ENCODE measurements at places on chromosomes 12 and 14.

- no peak for DNase-seq
These were observed 399.9 kb downstream of the FOXG1 start for GRCh38 chr14:29166507-29166906.

DNA sequence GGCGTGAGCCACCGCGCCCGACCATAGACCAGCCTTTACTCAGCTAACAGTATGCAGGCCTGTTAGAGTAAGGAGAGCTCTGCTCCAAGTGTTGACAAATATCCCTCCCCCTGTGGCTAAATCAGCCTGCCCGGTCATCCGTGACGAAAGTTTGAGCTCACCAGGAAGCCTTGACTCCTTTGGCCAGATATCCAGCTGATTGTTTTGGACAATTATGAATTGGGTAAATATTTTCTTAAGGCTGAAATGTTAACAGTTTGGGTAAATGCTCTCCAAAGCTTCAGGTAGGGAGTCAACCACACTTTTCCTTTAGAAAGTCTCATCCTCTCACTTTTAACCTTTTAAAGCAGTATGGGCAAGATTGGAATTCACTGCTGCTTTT, 157.9 kb downstream of the PAWR start:
- DNase-seq: no peak

- no peak for DNase-seq
These were observed 330.3 kb upstream of the SYT1 start for GRCh38 chr12:78534311-78534710.

- no peak for DNase-seq
These were observed 120.0 kb downstream of the PDE6H start for GRCh38 chr12:15092826-15093225.

DNA sequence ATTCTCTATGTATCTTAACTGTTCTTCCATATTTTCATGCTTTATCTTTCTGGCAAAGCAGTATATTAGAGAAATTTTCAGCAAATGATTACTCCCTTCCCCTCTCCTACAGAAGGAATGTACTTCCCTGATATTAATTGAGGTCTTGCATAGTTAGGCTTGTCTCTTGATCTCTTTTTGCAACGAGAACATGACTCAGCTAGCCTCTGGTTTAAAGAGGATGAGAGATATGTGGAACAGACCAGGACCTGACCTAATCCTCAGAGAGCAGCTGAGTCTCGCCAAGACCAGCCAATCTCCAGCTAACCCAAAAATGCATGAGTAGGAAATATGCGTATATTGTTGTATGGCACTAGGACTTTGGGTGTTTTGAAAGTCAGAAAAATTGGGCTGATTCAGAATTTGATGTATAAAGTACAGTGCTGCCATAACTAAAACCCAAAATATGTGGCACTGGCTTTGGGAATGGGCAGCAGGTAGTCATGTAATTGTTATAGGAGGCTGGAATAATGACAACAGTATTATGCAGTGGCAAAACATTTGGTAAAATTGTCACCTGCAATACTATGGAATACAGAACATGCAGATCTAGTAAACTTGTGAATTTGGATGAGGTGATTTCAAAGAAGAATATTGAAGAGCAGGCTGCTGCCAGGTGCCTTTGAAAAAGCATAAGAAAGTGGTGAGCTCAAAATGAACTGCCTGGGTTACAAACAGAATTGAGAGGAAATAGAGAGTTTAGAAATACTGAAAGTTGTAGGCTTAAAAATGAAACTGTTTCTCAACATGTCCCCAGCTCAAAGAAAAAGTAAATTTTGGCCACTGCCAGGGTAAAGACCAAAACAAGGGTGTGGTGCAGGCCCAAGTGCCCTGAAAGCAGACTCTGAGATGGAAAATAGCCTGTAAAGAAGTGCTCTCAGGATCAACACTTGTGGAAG, 9.3 kb upstream of the USP15 start:
- no peak for DNase-seq

DNA sequence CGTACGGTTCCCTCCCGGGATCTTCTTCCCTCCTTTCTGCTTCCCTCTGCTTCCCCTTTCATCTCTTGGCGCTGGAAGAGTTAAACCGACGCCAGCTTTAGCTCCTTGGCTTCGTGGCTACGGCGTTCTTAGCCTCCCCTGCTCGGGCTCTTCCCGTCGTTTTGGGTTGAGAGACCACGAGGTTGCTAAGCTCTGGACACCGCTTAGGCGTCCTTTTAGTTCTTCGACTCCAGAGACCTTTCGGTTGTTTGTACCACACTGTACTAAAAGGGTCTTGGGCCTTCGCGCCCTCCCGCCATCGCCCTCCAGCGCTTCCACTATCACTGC, 545 bp downstream of the CPSF2 start:
- DNase-seq: no peak

DNA sequence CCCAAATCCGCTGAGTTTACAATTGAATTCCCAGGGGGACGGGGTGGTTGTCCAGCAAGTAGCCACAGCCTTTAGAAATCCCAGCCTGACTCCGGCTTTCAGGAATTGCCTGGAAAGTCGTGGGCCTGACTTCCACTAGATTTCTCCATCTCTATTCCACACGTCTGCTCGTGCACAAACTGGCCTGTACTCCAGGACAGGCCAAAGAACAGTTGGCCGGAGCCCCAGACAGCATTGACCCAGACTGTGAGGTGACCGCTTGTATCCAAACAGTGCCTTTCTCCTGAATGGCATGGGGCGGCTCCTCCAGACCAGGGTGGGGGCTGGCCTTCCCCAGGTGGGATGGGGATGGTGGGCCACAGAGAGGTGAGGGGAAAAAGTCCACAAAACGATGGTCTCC, 62.2 kb downstream of the KDM2B start:
- DNase-seq: no peak

DNA sequence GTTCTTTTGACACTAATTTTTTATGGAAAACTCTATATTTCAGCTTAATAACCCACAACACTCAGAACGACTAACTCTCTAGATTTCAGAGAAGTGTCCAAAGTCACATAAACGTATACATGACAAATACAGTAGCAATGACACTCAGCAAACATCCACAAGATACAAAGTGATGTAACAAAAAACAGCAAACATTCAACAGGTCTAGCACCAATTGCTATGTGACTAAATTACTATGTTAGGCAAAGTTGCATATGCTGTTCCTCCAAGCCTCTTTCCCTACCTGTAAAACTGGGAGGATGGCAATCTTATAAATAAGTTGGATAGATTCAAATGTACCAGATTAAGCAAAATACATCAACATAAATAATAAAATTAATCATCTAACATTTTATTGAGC, 1.7 kb downstream of the RECQL start:
- no peak for DNase-seq

DNA sequence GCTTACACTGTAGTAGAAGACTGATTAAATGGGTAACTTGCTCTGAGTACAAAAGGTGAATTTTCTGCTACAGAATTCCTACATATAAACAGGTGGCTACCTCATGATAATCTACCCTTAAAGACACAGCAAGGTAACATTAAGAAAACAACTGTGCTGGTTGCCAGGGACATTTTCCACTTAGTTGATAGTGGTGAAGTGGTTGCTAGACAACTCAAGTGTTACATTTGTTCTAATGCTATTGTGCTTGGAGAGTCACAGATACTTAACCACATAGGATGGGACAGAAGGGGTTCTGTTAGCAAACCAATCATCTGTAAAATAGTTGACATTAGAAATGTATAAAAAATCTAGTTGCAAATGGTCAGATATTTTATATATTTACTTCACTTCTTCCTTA, 870.3 kb upstream of the SEL1L start:
- DNase-seq: no peak

GRCh38 chr12:67698672-67699581, 50.4 kb downstream of the DYRK2 start:
- DNase-seq: no peak

GRCh38 chr12:122031342-122032216, 9.9 kb downstream of the BCL7A start:
- peak; percentile 41 for DNase-seq

DNA sequence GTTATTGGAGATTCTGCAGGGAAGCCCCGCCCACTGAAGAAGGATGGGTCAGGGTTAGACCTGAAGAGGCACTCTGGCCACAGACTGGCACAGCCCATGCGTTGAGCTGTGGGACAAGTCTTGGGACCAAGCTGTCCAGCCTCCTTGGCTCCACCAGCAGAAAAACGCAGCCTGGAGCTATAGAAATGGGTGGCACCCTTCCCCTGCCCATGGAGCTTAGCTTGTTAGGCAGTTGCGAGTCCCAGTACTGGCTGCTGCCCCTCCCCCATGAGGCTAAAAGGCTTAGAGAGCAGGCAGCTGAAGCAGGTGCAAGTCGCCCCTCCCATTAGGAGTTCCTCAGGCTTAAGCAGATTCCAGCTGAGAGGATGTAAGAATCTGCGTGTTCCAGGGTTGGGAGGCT, 1124.0 kb upstream of the TMEM132C start:
- no peak for DNase-seq

- DNase-seq: no peak
These were observed 44.4 kb downstream of the PRKCH start for GRCh38 chr14:61365667-61366212.

DNA sequence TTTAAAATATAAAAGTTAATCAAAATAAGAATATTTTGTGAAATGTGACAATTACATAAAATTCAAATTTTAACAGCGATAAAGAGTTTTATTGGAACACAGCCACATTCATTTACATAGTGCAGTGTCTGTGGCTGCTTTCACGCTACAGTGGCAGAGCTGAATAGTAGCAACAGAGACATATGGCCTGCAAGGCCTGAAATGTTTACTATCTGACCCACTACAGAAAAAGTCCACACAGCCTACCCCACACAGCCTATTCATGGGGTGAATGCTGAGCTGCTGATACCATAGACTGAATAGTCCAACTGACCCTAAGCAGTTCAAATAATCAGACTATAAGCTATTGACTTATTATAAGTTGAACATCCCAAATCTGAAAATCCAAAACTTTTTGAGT, 13.2 kb downstream of the GNS start:
- DNase-seq: no peak

GRCh38 chr12:26124446-26125399, at the start of gene BHLHE41:
TSS of gene BHLHE41 (minus strand) at chr12:26125037. CDS start at chr12:26124779, 258 bp downstream.
- no peak for DNase-seq

DNA sequence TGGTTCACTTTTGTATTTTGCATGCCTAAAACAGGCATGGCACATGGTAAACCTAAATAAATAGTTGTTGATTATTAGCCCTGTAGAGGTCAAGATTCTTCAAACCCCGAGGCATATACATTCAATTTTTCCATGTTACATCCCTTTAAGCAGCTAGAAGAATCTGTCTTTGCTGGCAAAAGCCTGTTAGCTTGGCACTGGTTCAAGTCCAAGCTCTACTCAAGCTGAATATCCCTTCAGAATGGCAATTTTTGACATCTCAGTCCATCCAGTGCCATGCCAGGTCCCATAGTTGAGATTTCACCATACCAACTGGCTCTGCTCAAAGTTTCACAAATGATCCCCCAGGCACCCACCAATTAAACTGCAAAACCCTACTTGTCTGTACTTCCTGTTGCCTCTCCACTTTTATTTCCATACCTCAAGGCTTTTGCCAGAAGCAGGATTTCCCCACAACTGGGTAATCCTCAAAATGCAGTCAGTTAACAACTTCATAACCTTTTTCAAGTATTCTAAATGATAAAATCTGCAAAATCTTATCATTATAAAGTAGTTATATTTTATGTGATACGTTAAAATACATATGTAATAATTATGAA, 9.0 kb upstream of the DCN start:
- DNase-seq: no peak

DNA sequence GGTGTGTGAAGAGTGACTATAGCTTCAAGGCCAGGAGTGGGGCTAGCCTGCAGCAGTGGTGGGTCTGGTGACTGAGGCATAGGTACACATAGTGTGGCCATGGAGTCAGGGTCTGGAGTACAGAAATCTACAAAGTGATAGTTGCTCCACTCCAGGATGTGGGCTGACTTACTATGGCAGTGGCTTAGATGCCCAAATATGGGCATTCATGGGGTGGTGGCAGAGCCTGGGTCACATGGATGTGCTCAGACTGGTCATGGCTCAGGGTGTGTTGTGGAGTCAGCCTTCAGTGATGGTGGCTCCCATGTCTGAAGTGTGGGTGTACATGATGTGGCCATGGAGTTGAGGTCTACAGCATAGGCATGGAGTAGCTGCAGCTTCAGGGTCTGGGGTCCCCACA, 27.3 kb downstream of the CLEC6A start:
- DNase-seq: no peak

DNA sequence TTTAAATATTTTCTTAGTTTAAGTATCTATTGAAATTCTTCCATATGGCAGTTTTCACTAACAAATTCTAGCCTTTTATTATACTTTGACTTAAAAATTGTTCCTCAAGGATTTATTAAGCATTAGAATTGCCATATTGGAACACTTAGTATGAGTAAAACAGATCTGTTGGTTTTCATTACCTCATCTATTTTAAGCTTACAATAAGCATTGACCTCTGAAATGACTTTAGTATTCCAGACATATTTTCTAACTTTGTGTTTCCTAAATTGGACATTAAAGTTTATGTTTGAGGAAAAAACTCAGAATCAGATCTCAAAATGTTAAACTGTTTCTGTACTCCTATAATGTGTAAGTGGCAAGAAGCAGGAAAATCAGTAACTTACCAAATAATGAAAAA, 48.4 kb downstream of the CSRP2 start:
- no peak for DNase-seq

- no peak for DNase-seq
These were observed 194.8 kb downstream of the CAPZA3 start for GRCh38 chr12:18932715-18933114.
